ENCODE measurements at places on chromosomes 2 and 18. TPM values are rescaled to one million over a fixed set of nuclear protein-coding genes. Genes with fewer than 3 reads are reported as not detected.

Gene SLC9A2
- polyA plus RNA-seq, result 6.4 TPM

Gene C2orf78
- polyA plus RNA-seq, result not detected

Gene GDF7
- 4.9 TPM for polyA plus RNA-seq

Gene RFX8
- 1.1 TPM for polyA plus RNA-seq
